ENCODE measurements at places on chromosomes 6 and 20.

DNA sequence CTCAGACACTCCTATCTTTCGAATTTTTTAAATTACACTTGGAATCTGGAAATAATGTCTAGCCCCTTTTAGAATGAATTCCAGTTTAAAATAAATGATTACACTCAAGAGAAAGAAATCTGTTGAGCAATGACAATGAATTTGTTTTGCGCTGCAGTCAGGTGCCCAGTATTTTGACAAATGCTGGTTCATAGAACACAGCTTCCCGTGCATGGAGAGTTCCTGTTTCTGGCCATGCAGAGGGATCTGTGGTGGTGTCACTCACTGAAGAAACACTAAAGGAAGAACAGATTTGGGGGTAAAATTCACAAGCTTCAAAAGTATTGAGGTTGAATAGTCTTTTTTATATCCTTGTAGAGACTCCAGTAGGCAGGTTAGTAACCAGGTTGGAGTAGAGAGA is 113.4 kb upstream of the CEP85L start:
- no peak for DNase-seq

GRCh38 chr20:2292416-2293110 is 3.2 kb upstream of the TGM3 start:
- no peak for DNase-seq

DNA sequence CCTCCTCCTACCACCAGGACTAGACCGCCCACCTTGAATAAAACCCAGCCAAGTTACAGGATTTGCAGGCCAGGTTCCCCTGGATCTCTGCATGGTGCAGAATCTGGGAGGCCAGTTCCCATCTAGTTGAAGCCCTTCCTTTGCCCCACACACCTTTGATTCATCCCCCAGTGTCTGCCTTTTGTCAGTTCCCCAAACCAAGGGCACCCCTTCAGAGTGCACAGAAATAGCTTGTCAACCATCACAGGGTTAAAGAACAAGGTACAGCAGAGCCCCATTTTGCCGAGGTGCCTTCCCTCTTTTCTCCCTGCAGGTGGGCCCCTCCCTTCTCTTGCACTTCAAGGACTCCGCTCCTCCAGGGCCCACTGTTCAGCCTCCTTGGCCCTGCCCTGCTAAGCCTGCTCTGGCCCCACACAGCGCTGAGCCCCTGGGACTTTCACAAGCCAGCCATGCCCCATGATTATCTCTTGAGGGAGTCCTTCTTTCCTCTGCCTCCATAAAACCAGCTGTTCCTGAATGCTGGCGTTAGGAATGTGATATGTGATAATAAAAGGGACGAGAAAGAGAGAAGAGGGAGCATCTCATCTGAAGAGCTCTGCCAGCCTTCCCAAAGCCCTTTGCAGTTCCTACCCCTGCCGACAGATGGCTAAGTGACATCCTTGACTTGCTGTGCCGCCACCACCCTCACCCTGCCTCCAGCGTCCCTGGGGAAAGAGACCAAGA is 280.3 kb downstream of the CDC5L start:
- DNase-seq: peak; percentile 41

- DNase-seq: no peak
Observed at GRCh38 chr20:48728042-48728825, 99.6 kb downstream of the PREX1 start.

DNA sequence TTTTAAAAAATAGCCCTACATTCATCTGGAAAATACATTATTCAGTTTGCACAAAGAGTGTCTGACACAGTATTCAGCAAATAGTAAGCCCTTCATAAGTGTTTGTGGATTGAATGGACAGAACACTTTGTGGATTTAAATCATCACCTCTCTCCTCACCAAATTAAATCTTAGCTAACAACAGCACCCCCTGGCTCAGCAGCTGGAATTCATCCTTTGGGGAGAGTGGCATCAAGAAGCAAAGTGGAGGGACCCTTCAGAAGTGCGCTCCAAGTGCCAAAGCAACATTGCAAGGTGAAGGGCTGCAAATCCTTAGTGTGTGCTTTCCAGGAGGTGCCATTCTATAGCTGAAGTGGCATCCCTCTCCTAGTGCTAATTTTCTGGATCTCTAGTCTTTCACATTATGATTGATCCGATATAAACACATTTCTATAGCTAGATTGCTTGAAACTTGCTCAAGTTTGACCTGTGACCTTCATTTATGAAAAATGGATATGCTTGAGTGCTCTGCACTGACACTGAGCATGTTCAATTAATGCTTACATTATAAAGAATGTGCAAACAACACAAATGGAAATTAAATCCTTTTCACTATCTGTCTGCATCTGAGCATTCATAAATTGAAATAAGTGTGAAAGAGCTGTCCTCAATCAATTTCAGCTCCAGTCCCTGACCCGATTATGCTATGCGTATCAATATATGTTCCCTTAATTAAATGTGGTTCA is 891.7 kb downstream of the C6orf118 start:
- DNase-seq: no peak

DNA sequence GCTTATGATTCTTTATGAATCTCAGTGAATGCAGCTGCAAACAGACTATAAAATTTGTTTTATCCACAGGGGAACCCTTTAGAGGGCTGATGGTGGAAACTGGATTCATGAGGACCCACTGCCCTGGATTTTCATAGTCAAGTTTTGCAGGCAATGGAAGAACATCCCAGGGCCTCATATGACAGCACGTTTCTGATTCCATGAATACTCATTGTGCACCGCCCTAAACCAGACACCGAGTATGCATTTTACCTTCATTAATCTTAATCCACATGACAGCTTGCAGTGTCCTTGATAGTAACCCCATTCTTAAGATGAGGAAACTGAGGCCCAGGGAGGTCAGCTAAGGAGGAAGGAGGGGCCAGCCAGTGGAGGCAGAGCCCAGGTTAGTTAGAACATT is 270.4 kb downstream of the PREX1 start:
- no peak for DNase-seq
